ENCODE measurements at places on chromosomes 7 and 10. TPM values are rescaled to one million over a fixed set of nuclear protein-coding genes. Genes with fewer than 3 reads are reported as not detected.

DNA sequence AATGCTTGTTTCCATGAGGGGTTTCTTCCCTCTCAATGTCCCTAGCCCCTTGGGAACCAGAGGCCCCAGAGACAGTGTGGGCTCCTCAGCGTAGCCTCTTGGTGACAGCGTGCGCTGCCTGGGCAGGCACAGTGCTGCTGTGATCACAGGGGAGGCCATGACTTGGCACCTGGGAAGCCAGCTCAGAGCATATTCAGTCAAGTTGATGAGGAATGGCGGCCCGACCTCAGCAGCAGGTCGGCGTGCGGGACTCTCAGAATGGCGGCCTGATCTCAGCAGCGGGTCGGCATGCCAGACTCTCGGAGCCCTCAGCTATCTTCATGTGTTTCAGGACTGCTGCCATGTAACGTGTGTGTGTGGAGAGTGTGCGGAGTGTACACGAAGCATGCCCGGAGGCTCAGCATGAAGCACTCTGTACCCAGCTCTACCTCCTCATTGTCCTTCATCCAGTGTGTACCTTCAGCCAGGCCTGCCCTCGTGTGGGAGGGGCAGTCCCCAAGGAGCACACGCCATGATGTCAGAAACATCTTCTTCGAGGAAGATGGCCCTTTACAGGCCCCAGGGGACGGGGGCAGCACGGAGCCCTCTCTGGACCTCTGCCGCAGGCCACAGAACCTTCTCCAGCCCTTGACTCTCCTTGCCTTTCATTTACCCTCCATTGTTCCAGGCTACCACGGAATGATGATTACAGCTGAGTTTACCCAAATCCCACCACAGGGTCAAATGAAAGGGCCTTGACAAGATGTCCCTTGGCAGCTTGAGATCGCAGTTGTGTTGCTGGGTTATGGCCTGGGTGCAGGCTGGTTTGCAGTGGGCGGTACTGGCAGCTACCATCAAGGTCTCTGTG, 130.4 kb downstream of the SMURF1 start:
- no peak for DNase-seq

DNA sequence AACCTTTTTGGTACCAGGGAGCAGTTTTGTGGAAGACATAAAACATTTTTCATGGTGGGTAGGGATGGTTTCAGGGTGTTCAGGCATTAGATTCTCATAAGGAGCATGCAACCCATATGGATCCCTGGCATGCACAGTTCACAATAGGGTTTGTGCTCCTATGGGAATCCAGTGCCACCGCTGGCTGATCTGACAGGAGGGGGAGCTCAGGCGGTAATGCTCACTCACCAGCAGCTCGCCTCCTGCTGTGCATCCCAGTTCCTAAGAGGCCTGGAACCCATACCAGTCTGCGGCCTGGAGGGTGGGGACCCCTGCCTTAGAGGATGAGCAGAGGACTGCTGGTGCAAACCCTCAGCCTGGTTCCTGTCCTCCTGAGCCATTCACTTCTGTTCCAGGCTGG, 561.7 kb downstream of the SDK1 start:
- no peak for DNase-seq

DNA sequence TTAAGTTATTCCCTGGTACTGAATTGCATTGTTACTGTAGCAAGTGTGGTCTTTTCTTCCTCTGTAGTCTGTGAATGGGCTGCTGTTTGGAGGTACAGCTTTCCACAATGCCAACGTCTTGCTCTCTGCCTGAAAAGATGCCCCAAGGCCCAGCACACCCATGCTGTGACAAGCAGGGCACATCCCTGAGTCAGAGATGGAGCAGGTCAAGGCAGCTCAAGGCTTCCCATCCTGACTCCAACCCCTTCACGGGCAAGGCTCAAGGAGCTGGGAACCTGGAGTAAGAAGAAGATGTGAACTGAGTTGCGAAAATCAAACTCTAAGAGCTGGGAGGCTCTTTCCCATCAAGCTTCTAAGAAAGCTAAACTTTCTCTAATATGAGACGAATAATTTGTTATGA, 27.2 kb downstream of the SVIL start:
- no peak for DNase-seq

- DNase-seq = peak; percentile 16
Measured at GRCh38 chr7:124059375-124059774, 26.5 kb upstream of the TMEM229A start.

- no peak for DNase-seq
Measured at GRCh38 chr7:10222976-10223375, 750.7 kb upstream of the PHF14 start.

GRCh38 chr7:12289996-12290395, 78.9 kb downstream of the TMEM106B start:
- no peak for DNase-seq

- peak; percentile 87 for DNase-seq
Measured at GRCh38 chr10:78974617-78975317, 94.0 kb upstream of the ZMIZ1 start.

- DNase-seq = no peak
Measured at GRCh38 chr10:103930449-103930848, 12.5 kb upstream of the STN1 start.

GRCh38 chr7:6250364-6250833, 22.0 kb downstream of the CYTH3 start:
- no peak for DNase-seq

GRCh38 chr10:57689596-57690297, 577.9 kb downstream of the IPMK start:
- DNase-seq = no peak

DNA sequence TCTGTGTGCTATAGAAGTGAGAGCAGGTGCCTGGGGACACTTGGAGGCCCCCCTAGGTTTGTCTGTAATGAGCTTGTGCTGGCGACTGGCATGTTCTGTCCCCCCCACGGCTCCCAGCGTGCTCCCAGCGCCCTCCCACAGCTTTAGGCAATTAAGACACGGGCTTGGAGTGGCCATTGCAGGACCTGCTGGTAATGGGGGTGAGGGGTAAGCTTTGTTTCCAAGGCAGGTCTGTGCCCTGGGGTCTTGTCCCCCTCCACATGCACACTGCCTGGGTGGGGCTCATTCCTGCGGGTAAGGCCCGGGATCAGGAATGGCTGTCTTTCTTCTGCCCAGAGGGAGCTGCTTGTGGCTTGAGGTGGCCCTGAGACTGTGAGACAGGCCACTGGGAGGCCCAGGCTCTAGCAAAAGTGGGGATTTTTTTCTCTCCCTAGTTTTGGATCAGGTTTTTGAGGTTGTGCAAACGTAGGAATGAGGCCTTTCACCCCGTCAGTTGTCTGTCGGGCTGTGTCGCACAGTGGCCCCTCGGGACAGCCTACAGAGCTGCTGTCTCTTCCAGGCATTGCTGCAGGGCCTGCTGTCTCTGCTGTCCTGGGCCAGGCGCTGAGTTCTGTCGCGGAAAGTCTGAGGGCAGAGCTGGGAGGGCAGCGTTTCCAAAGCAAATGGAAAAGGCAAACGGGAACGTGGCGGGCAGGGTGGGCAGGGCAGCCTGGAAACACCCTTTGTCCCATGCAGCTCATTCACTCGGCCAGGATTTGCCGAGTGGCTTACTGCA, 107.4 kb downstream of the LHPP start:
- no peak for DNase-seq

DNA sequence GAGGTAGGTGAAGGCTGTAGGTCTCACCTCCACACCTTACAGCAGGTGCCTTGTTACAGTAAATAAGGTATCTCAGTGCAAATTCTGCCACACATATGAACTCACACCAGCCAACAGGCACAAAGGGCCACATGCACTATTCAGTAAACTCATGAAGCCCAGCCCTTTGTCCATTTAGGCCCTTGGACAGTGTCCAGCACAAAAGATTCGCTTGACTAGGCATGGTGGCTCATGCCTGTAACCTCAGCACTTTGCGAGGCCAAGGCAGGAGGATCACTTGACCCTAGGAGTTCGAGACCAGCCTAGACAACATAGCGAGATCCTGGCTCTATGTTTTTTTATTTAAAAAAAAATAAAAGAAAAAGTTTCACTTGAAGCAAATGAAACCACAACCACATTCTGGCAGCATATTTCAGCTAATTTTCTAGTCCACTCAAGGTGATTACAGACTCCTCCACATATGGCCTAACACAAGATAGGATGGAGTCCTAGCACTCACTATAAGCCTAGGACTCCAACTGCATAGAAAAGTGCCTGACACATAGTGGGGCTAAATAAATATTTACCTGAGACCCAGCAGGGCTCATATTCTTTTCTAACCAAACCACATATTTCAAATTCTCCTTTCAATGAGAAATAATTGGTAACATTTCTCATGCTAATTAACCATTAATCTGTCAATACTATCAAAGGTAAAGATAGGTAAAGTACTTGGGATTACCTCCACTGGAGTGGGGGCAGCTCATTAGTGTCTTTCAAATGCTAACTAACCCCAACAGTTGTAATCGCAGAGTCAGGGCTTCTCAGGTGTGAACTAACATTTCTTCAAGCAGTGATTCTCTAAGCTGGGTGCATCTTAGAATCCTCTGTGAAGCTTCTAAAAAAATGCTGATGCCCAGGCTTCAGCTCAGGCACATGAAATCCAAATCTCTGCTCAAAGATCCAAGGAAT, 4.5 kb upstream of the ANKRD1 start:
- DNase-seq = no peak

DNA sequence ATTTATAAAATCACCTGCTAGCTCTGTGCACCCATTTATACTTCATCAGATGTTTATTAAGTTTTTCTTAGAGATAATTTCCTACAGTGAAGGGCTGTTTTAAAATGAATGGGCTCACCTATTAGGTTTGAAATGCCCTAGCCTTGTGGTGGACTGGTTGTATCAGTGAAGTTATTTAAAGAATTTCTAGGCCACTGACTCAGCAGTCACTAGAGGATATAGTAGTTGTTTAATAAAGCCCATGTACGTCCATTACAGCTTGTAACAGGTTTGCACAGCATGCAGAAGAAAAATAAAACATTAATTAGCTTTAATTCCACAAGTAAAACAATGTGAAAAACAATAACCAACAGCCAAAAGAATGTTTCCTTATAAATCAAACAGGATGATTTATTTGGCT, 128.0 kb downstream of the RSU1 start:
- no peak for DNase-seq

- DNase-seq = peak; percentile 81
Measured at GRCh38 chr7:105934572-105935185, 28.4 kb upstream of the CDHR3 start.

- DNase-seq = no peak
Measured at GRCh38 chr10:115272482-115272881, 179.3 kb downstream of the ATRNL1 start.

DNA sequence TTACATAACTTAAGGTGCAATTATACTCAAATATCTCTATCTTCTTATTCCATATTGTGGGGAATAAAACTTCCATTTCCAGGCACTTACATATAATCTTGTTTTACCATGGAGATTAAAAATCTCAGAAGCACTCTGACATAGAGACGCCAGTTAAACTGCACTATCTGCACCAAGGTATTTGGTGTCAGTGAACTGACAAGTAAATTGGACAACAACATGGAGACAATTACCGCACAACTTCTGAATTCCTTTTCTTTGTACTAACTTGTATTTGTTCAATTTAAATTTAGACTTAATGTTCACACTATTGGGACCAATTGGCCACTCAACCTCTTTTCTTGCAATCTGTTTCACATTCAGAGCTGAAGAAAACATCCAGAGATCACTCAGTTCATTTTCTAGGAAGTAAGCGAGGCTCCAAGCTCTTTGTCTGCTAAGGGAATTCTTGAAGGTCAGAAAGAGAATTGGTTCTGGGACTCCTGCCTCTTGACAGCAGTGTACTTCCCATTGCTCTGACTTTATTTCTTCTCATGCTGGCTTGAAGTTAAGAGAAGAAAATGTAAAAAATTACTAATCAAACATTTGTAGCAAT, 184.7 kb downstream of the CHCHD3 start:
- no peak for DNase-seq

GRCh38 chr10:119872860-119873681, 428 bp upstream of the MCMBP start:
- DNase-seq = peak; percentile 79

DNA sequence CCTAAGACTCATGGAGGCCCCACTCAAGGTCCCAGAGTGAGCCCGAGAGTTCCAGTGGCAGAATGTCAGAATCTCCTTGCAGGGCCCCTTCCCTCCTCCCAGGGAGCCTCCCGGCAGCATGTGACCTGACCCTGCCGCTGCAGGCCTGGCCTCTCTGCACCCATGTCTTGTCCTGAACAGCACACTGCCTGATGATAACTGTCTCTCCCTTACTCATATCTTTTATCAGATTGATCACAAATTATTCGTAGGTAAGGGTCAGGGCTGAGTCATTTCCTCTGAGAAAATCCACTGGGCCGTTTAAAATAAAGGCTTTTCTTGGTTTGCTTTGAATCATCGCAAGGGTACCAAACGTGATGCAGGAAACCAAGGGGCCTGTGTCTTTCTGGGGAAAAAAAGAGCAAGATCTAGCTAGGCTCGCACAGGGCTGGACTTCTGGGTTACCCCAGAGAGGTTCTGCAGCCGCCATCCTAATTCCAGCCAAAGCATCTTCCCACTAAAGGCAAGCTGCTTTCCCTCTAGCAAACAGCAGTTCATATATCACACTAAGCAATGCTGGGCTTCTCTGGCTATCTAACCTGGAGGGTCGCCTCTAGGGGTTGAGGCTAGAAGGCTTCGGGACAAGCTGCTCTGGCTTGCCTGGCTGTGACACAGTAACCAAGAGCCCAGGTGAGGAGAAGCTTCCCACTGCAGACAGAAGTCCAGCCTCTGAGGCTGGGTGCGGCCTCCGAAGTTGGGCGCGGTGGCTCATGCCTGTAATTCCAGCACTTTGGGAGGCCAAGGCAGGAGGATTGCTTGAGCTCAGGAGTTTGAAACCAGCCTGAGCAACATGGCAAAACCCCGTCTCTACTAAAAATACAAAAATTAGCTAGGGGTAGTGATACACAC, 104.9 kb downstream of the SPDYE5 start:
- DNase-seq = no peak

Gene WDR91
- total RNA-seq = 31.8 TPM

Gene HMX3
- total RNA-seq = 0.32 TPM

Gene CHCHD1
- 46.8 TPM for total RNA-seq

Gene CCL24
- total RNA-seq = not detected

Gene SPDYE2
- total RNA-seq = not detected

Gene PLEKHS1
- total RNA-seq = not detected

Gene TFEC
- total RNA-seq = not detected

Gene CBLL1
- 54.7 TPM for total RNA-seq

Gene CASTOR2
- total RNA-seq = 2.5 TPM

Gene NODAL
- not detected for total RNA-seq

Gene GIMAP4
- not detected for total RNA-seq

Gene CRHR2
- total RNA-seq = not detected

Measured in SK-MEL-5 (cell line).